Renal pelvis (tissue), 12 donors: ENCODE measurements at places on chromosomes 5 and 9.

GRCh38 chr9:14307989-14308852 is 5.7 kb downstream of the NFIB start:
- DNase-seq, result no peak

GRCh38 chr9:81563739-81564138 is 125.6 kb downstream of the TLE1 start:
- no peak for DNase-seq

- no peak for DNase-seq
Measured at GRCh38 chr9:3948826-3949556, 350.9 kb downstream of the GLIS3 start.

DNA sequence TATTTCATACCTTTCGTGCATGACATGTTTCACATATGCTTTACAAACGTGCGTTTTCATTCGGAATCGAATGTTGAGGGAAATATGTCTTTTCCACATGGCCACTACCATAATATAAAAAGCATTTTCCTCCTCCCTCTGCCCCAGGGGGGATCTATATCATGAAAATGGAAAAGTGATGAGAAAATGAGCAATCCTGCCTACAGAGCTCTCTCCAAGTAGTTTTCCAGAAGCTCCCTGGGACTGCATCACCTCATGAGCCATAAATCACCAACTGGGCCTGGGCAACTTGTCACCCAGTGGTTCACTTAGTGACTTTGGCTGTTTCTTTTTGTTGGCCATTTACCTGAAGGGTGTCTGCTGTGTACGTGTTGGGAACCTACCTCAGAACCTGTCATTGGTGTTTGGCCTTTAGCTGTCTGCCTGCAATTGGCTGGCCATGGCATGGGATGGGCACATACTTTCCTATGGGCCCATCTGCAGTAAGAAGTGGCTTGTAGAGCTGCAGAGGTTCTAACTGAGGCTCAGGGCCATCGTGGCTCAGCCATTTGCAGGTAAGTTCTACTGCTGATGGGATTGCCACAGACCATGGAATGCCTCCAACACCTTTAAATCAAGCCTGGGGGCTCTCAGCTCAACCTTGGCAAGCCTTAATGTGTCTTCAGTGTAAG is 9.5 kb upstream of the TIFAB start:
- no peak for DNase-seq

GRCh38 chr5:80654054-80654390 is 430 bp upstream of the MSH3 start:
- peak; percentile 10 for DNase-seq

DNA sequence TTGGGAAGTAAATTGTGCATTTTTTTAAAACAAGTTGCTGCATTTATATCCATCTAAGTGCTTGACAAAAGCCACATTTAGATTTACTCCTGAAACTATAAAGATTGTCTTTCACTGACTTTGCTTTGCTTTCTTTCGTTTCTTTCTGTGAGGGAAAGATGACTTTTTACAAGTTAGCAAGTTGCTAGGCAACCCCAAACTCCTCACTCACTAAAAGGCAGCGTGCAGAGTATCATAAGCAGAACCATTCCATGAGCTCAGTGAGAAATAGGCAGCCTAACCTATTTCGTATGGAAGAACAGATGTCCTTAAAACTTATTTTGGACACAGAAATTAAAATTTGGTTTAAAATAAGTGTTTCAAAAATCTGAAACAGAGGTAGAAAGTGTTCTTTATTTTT is 29.0 kb downstream of the KLF9 start:
- no peak for DNase-seq

DNA sequence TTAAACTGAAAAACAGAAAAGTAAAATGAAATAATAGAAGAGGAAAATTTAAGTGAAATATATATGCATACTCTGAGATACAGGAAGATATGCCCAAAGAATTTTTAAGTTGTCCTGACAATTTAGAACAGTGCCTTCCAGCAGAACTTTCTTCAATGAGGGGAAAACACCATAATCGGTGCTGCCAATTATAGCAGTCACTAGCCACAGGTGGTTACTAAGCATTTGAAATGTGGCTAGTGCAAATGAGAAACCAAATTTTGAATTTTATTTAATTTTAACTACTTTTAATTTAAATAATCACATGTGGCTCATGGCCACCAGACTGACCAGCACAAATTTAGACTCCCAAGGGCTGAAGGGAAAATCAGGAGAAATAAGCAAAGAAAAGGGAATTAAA is 410.6 kb downstream of the RAB3C start:
- DNase-seq, result no peak

GRCh38 chr9:96087669-96088299 is 212.3 kb downstream of the ERCC6L2 start:
- peak; percentile 84 for DNase-seq

- no peak for DNase-seq
Measured at GRCh38 chr5:93249651-93250289, 331.2 kb downstream of the NR2F1-AS1 start.

- no peak for DNase-seq
Measured at GRCh38 chr5:19125956-19126713, 861.9 kb downstream of the CDH18 start.

- no peak for DNase-seq
Measured at GRCh38 chr9:34016149-34016548, 32.5 kb downstream of the UBAP2 start.

DNA sequence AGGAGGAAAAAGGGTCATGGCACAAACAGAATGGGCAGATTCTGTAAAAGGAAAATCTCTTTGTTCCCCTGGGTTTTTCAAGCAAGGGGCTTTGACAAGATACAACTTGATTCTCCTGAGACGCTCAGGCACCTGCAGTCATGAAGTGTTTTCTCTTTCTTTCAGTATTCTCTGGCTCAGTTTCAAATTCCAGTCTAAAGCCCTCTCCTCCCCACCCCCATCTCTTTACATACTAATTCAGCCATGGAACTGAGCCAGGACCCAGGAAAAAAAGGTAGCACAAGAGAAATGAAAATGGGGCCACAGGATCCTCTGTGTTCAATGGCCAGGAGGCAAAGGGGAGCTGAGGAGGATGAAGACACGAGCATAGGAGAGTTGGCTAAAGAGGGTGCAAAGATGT is 408.4 kb downstream of the SPOCK1 start:
- DNase-seq, result no peak

GRCh38 chr9:121373011-121373729 is 3.1 kb upstream of the STOM start:
- no peak for DNase-seq

DNA sequence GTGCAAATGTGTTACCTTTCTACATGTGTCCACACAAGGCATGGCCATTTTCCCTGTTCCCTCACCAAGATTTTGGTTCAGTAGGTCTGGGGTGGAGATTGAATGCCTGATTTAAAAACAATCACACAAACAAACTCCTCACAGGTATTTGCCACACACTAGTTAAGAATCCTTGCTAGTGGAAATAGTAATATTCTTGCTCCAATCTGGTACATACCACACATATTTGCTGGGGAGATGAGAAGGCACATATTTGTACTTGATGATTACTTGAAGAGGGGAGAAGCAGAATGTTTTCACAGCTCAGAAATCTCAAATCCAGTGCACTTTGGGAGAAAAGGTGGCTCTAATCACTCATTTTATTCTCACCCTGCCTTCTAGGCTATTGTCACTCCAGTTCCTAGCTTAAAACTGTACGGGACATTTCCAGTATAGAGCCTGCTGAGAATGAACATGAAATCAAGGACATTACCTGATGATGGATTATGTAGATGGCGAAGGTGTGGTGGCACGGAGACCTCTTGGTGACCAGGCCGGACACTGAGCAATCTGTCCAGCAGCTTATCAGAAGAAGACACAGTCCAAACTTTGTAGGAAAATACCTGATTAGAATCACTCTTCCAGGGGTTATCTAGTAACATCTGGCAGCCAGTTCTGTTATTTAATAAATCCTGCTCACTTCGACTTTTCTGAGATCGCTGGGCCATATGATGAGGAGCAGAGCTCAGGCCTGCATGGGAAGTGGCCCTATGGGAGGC is 116.1 kb upstream of the IL6ST start:
- no peak for DNase-seq

GRCh38 chr5:1416856-1417469 is 28.3 kb downstream of the SLC6A3 start:
- DNase-seq, result no peak

- DNase-seq, result no peak
Measured at GRCh38 chr5:32531885-32532520, 53.4 kb upstream of the SUB1 start.

DNA sequence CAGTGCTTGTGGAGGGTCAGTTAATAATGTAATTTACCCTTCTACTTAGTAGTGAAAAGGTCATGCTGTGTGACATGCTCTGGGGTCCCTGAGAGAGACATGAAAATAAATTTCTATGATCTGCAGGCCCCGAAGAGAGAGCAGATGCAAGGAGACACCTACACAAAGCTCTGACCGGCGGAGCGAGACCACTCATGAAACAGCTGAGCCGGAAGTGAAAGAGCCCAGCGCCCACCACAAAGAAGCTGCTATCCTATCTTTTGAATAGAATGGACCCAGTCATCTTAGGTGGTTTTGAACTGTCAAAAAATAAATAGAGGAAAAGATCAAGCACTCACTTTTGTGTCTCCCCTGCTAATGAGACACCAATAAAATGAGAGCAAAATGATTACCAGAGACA is 190.0 kb downstream of the MED10 start:
- DNase-seq, result no peak

GRCh38 chr5:150278046-150278730 is 11.4 kb downstream of the CAMK2A start:
- no peak for DNase-seq

DNA sequence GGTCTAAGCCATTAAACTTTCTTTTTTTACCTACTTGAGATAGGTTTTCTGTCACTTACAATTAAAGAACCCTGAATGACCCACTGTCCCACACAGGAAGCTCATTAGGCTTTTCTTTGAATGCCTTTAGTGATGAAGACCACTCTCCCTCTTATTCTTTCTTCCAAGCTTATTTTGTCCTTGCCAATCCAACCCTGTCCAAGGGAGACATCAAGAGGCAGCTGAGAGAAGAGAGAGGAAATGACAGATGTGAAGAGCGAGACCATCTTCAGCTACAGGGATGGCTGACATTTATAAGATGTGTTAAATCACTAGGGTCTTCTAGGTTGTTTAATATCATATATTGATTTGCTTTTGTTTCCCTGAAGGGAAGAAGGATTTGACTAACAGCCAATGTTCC is 133.5 kb downstream of the FAM114A2 start:
- DNase-seq, result no peak

DNA sequence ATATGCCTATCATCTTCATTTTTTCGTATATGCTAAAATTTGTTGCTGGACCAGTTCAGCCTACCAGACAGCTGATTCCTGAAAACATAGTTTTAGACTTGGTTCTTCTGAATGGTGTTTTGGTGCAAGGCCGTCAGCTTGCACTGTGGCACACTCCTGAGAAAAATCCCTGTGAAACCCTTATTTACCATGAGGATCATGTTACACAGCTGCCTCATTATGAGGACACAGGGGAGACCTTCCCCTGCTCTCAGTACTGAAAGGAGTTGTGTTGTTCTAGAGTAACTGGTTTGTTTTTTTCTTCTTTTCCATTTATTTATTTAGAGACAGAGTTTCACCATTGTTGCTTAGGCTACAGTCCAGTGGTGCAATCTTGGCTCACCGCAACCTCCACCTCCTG is 37.6 kb downstream of the MAST4 start:
- peak; percentile 14 for DNase-seq

GRCh38 chr5:163565492-163565891 is 60.1 kb downstream of the MAT2B start:
- no peak for DNase-seq

GRCh38 chr9:19146441-19147024 is 19.2 kb upstream of the PLIN2 start:
- no peak for DNase-seq

- DNase-seq, result no peak
Measured at GRCh38 chr5:23026252-23027170, 173.4 kb upstream of the CDH12 start.

GRCh38 chr5:22111320-22111719 is 741.8 kb downstream of the CDH12 start:
- no peak for DNase-seq

DNA sequence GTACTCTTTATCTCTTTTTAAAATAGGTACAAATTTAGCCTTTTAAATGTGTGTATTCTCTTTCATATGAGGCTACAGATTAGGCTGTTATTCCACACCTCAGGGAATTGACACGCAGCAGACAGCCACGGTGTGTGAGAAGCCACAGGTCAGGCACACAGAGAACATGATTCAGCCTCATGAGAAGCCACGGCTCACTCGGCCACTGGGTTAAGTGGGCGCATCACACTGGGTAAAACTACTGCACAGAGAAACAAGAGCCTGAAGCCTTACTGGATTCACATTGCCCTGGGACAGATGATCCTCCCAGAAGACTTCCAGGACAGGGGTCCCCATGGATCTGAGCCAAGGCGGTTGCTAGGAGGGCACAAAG is 28.2 kb downstream of the LPCAT1 start:
- DNase-seq, result no peak

- no peak for DNase-seq
Measured at GRCh38 chr9:109914280-109915027, 134.5 kb downstream of the PALM2AKAP2 start.

DNA sequence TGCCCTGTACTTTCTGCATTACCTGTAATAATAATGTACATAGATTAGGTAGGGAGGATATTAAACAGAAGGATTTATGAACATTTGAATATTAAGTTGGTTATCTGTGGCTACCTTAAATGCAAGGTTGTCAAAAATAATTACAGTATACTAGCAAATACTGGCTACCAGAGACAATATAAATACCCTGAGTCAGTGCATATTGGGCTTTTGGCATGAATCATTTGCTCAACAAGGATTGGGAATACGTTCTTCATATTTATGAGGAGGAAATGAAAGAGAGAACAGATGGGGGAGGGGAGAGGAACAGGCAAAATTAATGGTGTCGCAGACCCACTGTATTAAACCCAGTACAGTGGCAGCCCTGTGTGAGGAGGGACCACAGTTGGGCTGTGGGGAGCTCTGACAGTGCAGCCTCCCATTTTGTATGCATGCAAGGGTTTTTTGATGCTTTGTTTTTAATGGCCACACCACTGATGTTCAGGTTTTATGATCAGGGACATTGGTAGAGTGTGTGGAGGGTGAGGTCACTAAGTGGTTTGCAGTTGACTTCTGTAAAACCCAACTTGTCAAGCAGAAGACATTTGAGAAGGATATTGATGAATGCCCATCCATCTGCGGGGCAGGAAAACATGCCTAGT is 56.9 kb downstream of the MVB12B start:
- no peak for DNase-seq

- DNase-seq, result no peak
Measured at GRCh38 chr9:22141908-22142307, 132.8 kb upstream of the CDKN2B start.

DNA sequence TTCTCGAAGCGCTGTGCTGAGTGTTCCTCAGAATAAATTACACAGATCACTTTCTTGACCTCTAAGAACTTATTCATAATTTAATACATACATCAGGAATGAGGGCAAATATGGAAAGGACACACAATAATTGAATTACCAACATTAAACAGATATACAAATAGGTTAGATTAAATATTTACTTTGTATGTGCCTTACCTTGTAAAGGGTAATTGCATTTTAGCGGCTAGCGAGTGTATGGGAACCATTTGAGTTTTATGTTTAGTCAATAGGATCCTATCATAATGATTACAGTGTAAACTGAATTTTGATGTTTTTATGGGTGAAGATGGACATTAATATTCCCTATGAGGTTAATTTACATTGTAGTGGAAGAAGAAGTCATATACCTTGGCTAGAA is 1187.1 kb upstream of the WWC1 start:
- DNase-seq, result no peak

GRCh38 chr5:91038180-91038808 is 344.8 kb downstream of the ARRDC3 start:
- no peak for DNase-seq

- DNase-seq, result no peak
Measured at GRCh38 chr5:79122973-79123372, 11.4 kb downstream of the BHMT start.

- DNase-seq, result no peak
Measured at GRCh38 chr9:107033966-107034365, 171.0 kb downstream of the ZNF462 start.
